OCI-M1 (cell line): ENCODE measurements at places on chromosomes 16 and 17.

DNA sequence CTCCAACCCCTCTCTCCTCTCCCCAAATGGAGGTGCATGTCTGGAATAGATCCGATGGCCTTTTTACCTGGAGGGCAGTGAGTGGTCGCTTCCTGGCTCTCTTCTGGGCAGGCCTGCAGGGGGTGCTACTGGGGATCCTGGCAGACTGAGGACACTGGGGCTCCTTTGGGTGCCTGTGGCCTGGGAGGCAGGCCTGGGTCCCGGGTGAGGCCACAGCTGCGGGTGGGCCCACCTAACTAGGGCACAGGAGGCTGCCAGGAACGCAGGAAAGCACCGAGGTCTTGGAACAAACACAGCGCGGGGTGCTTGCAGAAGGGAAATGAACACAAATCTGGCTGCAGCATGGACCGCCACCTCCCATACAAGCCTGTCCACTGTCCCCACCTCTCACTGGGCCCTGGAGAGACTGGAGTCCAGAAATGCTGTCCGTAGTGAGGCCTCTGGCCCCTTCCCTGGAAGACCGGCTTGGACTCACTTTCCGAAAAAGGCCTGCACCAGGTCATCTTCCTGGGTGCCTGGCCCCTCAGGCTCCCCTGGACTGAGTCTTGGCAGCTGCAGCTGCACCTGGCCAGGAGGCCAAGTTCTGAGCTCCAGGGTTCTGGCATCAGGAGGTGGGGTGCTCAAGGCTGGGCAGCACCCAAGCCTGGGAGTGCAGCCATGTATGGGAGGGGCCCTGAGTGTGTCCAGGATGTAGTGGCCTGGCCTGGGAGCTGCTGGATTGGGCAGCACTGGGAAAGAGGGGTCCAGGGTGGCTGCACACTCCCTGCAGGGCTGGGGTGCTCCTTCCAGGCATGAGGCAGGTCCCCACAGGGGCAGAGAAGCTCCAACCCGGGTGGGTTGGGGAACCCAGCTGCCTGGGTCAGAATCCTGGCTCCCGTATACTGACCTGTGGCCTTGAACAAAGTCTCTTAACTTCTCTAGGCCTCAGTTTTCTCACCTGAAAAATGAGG lies 195.1 kb downstream of the IRF8 start:
- no peak for DNase-seq

GRCh38 chr17:45385331-45385997 lies 47.2 kb downstream of the ARHGAP27 start:
- DNase-seq, result peak; percentile 92

DNA sequence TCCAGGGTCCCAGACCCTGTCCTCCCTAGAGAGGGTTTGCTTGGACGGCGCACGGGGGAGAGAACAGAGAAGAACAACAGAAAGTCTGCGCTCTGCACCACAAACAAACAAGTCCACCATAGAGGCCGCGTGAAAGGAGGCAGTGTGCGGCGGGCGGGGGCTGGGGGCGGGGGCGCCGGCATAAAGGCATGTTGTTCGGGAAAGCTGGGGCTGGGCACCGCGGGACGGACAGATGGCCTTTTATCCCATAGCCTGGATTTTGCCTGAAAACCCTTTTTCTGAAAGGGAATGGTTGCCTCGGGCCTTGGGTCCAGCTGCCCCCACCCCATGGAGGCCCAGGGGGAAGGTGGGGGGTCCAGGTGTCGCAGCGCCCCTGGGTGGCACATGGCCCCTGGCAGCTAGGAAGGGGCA lies 26.0 kb downstream of the FA2H start:
- no peak for DNase-seq

DNA sequence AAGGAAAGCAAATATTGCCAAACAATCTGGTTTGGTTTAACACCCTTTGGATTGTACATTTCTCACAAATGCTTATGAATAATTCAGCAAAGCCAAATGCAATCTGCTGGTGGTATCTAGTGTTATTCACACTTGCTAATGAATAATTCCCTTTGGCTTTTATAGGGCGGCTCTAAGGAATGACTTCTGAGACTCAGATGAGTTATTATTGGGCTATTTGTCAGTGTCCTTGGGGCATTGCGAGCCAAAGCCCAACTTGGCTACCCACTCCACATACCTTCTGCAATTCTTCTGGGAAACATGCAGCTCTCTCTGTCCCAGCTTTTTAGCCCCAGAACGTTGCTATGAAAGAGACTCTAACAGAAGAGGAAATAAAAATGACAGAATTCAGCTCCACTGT lies 41.1 kb downstream of the FTO start:
- no peak for DNase-seq

GRCh38 chr16:50696575-50697420 lies 3.4 kb downstream of the NOD2 start:
- DNase-seq, result peak; percentile 85

DNA sequence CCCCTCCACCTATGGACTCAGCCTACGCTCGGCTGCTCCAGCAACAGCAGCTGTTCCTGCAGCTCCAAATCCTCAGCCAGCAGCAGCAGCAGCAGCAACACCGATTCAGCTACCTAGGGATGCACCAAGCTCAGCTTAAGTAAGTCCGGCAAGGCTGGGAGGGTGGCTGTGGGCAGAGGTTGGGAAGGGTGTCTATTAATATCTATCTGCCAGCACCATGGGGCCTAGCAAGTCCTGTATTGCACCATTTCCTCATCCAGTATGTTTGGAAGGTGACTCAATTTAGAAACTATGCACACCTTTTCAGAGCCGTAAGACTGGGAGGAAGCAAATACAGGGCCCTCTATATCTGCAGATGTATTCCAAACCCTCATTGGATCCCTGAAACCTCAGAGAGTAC lies 45.0 kb upstream of the ARHGAP44 start:
- no peak for DNase-seq
